Fibroblast of lung (primary cell): ENCODE measurements at places on chromosomes 11 and 22. TPM values are rescaled to one million over a fixed set of nuclear protein-coding genes. Genes with fewer than 3 reads are reported as not detected.

- no peaks in the 10 kb centered on the region for H3K36me3 ChIP-seq
- H3K27ac ChIP-seq: no peak overlapping the region
- H3K4me3 ChIP-seq: no peak overlapping the region
- H3K4me1 ChIP-seq: peaks cover 7% of the 10 kb centered on the region
- DNase-seq: no peak
- H3K27me3 ChIP-seq: peaks cover 16% of the 10 kb centered on the region
Observed at GRCh38 chr22:38026130-38027111, 30.8 kb upstream of the PICK1 start.

DNA sequence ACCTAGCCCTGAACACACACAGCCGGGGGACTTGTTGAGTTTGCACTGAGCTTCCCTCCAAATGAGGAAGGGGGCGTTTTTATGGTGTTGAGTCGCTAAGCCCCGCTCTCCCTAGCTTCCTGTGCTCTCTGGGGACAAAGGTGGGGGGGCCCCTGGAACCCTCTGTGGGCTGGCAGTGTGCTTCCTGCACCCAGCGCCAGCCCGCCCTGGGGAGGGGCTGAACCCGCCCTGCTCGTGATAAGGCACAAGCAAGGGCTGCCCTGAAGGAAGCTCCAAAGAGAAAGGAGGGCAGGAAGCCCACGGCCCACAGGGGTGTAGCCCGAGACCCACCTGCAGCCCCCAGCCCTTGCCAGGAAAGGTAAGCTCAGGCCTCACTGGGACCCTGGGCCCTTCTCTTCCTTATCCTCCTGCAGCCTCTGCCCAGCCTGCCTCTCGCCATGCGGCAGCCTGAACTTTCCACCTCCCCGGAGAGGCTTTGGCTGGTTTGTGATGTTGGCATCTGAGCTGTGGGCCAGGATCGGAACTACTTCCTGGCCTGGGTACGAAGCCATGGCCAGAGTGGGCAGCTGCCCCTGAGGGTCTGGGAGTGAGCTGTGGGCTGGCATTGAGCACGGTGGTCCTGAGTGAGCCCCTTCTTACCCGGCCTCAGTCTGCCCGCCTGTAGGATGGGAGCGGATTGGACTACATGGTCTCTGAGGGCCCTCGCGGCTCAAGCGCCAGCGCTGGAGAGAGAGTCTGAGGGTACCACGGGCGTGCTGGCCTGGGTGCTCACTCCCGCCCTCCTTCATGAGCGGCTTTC is at the start of gene FERMT3:
TSS of gene FERMT3 (plus strand) at position 265 of the 799 bp plus-strand sequence. CDS start 644 bp downstream, outside the sequence.
- no peak for DNase-seq
- H3K4me1 ChIP-seq: peaks cover 18% of the 10 kb centered on the region
- H3K4me3 ChIP-seq: no peak within 1 kb of the TSS
- peak within 1 kb of the TSS; percentile 89 for H3K27ac ChIP-seq

- no peaks in the 10 kb centered on the region for H3K27me3 ChIP-seq
- no peak for DNase-seq
- H3K27ac ChIP-seq: no peak overlapping the region
- H3K4me1 ChIP-seq: no peaks in the 10 kb centered on the region
Observed at GRCh38 chr11:123976770-123977560, 616 bp downstream of the OR10S1 start.

- H3K36me3 ChIP-seq: no peaks in the 10 kb centered on the region
- H3K27ac ChIP-seq: no peak overlapping the region
- H3K4me3 ChIP-seq: no peak overlapping the region
- no peaks in the 10 kb centered on the region for H3K27me3 ChIP-seq
Observed at GRCh38 chr11:68750195-68751003, 921 bp downstream of the TESMIN start.

Gene OR5M3
- not detected in 2 replicates for total RNA-seq

GRCh38 chr11:1419811-1420210 is 30.1 kb downstream of the BRSK2 start:
- H3K4me1 ChIP-seq: no peaks in the 10 kb centered on the region
- H3K36me3 ChIP-seq: no peaks in the 10 kb centered on the region
- DNase-seq: no peak

- DNase-seq: peak; percentile 7
- H3K4me1 ChIP-seq: no peaks in the 10 kb centered on the region
- no peaks in the 10 kb centered on the region for H3K27me3 ChIP-seq
- H3K36me3 ChIP-seq: no peaks in the 10 kb centered on the region
- H3K27ac ChIP-seq: no peak overlapping the region
Observed at GRCh38 chr11:16217631-16218030, 138.7 kb downstream of the SOX6 start.

Gene TENM4
- total RNA-seq: 48.3 and 48.4 TPM in 2 replicates

GRCh38 chr11:103338621-103339484 is 229.6 kb downstream of the DYNC2H1 start:
- H3K36me3 ChIP-seq: no peaks in the 10 kb centered on the region
- no peak for DNase-seq
- no peak overlapping the region for H3K4me3 ChIP-seq
- H3K27me3 ChIP-seq: no peaks in the 10 kb centered on the region

Gene UBXN1
- 143 and 229 TPM in 2 replicates for total RNA-seq

DNA sequence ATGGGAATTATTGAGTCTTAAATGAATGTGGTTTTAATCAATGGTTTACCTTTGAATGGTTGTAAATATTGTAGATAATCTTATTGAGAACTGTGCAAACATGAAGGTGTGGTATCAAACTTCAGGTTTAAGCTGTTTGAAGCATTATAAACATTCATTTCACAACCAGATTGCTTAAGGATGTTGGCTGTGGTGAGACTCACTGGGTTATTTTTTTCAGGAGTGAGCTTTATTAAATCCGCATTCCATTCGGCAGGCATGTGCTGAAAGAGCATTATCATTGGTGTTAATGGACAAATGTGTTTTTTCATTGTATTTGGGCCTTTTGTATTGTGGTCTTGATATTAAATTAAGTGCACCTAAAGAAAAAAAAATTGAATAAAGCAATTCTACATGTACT is 9.7 kb downstream of the MMP3 start:
- peak; percentile 34 for DNase-seq
- no peaks in the 10 kb centered on the region for H3K36me3 ChIP-seq
- no peak overlapping the region for H3K4me3 ChIP-seq
- no peak overlapping the region for H3K27ac ChIP-seq
- no peaks in the 10 kb centered on the region for H3K27me3 ChIP-seq

DNA sequence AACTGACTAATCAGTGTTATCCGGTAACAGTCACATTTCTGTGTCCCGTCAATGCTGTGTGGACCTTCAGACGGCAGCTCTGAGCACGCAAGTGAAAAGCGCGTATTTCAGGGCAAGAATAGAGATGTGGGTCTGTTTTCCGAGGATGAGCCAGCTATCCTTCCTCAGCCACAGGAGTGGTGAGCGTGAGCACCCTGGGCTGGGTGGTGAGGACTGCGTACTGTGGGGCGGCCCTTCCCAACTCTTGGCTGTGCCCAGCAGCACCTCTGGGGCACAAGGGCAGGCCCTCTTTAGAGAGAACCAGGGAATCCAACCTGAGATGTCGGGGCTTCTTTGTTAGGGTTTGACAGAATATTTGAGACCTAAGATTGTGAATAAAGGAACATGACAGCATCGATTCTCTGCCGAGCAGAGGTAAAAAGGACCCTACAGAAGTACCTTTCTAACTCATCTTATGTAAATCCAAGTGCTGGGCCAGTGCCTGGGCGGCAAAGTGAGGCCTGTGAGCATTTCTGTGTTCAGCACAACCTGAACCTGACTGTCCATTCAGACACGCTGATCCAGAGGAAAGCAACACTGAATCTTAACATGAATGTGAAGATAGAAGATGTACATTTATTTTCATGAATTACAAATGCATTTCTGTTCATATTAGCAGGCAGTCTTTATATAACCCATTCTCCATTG is 26.5 kb upstream of the YPEL1 start:
- peaks cover 22% of the 10 kb centered on the region for H3K36me3 ChIP-seq
- peaks cover 8% of the 10 kb centered on the region for H3K4me1 ChIP-seq
- H3K27me3 ChIP-seq: no peaks in the 10 kb centered on the region
- no peak overlapping the region for H3K4me3 ChIP-seq
- no peak overlapping the region for H3K27ac ChIP-seq

Gene TRIM49D1
- total RNA-seq: not detected in 2 replicates

- H3K27ac ChIP-seq: peak overlapping the region; percentile 37
- H3K36me3 ChIP-seq: no peaks in the 10 kb centered on the region
- no peaks in the 10 kb centered on the region for H3K27me3 ChIP-seq
- peak overlapping the region; percentile 28 for H3K4me3 ChIP-seq
Observed at GRCh38 chr11:73597336-73597955, 466 bp downstream of the FAM168A start.

Gene SCUBE1
- total RNA-seq: 0.17 and 0.51 TPM in 2 replicates

Gene DMC1
- total RNA-seq: 4.0 and 5.1 TPM in 2 replicates

DNA sequence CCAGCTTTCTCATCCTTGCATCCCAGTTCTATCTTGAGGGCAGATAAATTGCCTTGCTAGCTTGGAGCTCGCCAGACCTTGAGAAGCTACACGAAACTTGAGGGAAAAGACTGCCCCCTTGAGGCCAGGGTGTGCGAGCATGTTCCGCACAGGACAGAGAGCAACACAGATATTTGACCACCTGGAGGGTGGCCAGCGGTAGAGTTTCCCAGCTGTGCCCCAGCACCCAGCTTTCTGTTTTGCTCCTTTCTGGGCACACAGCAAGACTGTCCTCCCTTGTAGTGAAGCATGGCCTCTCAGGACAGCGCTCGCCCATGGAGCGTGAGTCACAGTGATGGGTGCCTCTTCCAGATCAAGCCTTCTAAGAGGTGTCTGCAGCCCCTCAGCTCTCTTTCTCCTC is 23.5 kb downstream of the SPATA19 start:
- no peaks in the 10 kb centered on the region for H3K4me1 ChIP-seq
- peak; percentile 2 for DNase-seq
- no peaks in the 10 kb centered on the region for H3K27me3 ChIP-seq

Gene SLC17A6
- total RNA-seq: not detected in 2 replicates

Gene PPM1F
- 24.7 and 37.0 TPM in 2 replicates for total RNA-seq

GRCh38 chr11:44199298-44199697 is 103.8 kb downstream of the EXT2 start:
- no peak overlapping the region for H3K27ac ChIP-seq
- no peak overlapping the region for H3K4me3 ChIP-seq
- no peaks in the 10 kb centered on the region for H3K36me3 ChIP-seq

GRCh38 chr22:39763276-39763675 is 130.3 kb downstream of the ENTHD1 start:
- H3K4me3 ChIP-seq: no peak overlapping the region
- H3K27ac ChIP-seq: no peak overlapping the region
- no peaks in the 10 kb centered on the region for H3K27me3 ChIP-seq
- DNase-seq: no peak
- no peaks in the 10 kb centered on the region for H3K4me1 ChIP-seq

- no peak overlapping the region for H3K4me3 ChIP-seq
- peaks cover 3% of the 10 kb centered on the region for H3K36me3 ChIP-seq
- no peaks in the 10 kb centered on the region for H3K27me3 ChIP-seq
- H3K4me1 ChIP-seq: no peaks in the 10 kb centered on the region
- no peak for DNase-seq
Observed at GRCh38 chr11:108207683-108208060, 14.8 kb downstream of the NPAT start.

Gene C11orf91
- not detected in 2 replicates for total RNA-seq

Gene GLB1L3
- not detected in 2 replicates for total RNA-seq

Gene DDX25
- total RNA-seq: not detected in 2 replicates
